Activated T-helper 9 cell treated with anti-CD3 and anti-CD28 coated beads, Interleukin-2, amount 50 U/mL, for 16 hours (primary cell): ENCODE measurements at places on chromosomes 2 and 18.

- DNase-seq = no peak
Observed at GRCh38 chr18:25434745-25435144, 82.8 kb upstream of the ZNF521 start.

DNA sequence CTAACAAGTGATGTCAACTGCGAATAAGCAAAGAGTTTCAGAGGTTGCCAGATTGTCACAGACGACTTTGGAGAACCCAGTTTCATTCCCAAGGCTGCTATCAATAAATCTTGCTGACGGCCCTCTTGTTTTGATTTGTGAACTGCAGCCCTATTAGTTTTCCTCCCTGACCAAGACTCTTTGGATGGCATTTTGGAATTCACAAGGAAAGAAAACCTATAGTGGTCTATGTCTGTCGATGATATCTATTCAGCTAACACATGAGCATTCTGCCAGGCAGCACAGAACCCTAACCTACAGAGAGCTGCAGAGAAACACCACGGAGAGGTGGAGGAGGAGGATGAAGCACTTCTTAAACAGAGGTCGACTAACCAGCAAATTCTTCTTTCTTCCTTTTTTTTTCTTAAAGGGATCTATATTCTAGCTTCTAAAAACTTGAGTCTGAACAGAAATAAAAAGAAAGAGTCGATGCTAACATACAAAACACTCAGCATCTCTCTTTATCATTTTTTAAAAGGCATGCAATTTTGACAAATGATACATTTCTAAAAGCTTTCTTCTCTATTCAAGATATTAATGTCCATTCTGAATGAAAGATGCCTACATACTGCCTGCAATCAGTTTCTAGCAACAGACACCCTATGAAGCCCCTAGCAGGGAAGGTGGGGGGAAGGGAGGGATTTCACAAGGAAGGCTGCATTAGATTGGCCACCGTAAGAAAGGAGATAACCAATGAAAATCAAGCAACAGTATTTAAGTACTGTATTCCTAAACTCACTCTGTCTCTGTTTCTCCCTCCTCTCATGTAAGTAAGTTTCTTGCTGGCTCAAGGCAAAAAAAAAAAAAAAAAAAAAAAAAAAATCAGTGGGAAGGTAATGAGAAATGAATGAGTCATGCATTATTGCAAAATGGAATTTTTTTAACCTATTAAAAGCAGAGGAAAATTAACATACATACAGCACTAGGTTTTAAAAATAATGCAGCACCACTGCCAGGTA lies 83.0 kb upstream of the CHRNA1 start:
- no peak for DNase-seq

- DNase-seq = no peak
Observed at GRCh38 chr2:20674974-20675679, 8.2 kb downstream of the GDF7 start.

DNA sequence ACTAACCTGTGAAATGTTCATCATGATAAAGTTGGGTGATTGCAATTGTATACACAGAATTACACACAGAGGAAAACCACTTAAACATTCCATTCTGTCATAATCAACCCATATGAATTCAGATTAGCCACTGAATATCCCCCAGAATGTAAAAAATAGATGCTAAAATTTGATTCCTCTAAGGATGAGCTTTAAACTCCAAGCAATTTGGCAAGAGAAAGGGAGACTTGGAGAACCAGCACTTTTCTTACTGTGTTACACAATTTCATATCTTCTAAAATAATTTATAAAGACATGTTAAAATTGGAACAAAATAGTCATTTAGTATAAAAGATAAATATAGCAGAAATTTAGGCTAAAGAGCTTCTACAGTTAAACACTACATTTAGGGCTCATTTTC lies 146.3 kb upstream of the LMAN1 start:
- no peak for DNase-seq

DNA sequence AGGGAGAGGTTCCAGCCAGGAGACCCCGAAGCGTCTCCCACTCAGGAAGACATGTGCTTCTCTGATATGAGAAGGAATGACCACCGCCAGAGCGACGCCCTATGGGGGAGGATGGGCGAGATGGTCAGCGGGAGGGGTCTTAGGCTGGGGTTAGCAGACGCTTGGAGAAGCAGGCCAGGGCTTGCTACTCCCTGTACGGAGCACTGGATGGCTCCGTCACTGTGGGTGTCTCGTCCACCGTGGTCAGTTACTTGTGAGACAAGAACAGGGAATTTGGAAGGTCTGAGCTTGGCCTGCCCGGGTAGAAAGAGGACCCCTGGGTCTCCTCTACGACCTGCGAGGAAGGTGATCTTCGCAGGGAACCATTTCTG lies 39.8 kb downstream of the TMEM18 start:
- DNase-seq = no peak

DNA sequence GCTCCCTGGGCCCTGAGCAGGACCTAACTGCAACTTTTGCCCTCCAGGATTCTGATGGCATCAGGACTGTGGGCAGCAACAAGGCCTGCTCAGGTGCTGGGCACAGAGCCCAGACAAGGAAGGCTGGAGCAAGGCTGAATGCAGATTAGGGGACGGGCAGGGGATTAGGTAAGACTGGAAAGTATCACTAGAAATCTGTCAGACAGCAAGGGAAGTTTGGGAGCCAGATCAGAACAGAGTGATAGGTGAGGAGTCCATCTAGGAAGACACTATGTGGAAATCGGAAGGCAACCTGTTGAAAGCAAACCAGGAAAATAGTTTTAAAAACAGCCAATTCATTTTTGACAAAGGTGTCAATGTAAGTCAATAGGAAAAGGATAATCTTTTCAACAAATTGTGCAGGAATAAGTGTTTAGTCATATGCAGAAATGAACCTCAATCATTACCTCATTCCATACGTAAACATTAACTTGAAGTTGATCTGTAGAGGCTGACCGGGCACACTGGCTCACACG lies 56.4 kb upstream of the STPG4 start:
- DNase-seq = no peak

DNA sequence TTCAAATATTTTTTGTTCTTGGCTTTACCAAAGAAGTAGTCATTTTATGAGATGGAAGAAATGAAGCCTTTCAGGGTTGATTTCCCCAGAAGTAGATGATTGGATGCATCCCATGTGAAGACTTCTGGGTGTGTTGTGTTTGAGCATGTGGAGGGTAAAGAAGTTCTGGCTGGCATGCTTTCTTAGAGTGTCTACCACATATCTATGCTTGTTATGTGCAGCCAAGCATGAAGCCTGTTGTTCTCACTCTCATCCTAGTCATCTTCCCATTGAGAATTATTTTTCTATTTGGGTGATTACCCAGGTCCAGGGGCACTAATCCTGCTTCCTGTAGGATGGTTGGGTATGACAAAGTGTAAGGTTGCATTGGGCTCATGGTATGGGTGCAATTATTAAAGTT lies 472.9 kb downstream of the PTPRM start:
- DNase-seq = no peak

DNA sequence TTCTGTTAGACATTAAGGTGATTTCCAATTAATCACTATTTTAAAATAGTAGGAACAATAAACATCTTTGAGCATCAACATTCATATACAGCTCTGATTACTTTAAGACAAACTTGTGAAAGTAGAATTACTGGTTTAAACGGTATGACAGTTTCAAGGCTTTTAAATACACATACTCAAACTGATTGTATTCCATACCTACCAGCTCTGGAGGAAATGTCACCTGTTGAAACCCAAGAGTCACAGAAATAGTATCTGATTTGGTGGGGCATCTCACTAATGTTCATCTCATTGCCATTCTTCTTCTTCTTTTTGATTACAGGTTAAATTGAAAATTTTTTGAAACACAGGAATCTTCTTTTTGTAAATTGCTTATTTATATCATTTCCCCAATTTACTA lies 36.2 kb downstream of the USP40 start:
- DNase-seq = no peak

- no peak for DNase-seq
Observed at GRCh38 chr2:162062559-162062958, 11.5 kb downstream of the DPP4 start.

DNA sequence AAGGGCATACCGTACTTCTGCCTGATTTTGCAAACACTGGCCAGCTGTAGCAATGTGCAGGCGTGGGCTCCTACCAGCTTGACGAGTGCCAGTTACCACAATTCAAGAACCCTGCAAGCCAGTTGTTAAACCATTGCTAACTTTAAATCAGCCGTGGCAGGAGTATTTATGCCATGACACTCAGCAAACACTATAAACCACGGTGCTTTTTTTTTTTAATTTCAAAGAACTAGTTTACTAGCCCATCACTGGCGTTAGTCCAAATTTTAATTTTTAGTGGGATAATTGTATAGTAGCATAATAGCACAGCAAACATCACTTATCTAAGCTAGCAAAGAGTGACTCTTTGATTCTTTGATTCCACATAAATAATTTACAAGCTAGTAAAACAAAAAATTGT lies 111.1 kb downstream of the COL4A4 start:
- no peak for DNase-seq
